ENCODE measurements at places on chromosomes 11 and 22. TPM values are rescaled to one million over a fixed set of nuclear protein-coding genes. Genes with fewer than 3 reads are reported as not detected.
A peak's percentile ranks its signal among the peaks of the same experiment; 100 is the strongest.

DNA sequence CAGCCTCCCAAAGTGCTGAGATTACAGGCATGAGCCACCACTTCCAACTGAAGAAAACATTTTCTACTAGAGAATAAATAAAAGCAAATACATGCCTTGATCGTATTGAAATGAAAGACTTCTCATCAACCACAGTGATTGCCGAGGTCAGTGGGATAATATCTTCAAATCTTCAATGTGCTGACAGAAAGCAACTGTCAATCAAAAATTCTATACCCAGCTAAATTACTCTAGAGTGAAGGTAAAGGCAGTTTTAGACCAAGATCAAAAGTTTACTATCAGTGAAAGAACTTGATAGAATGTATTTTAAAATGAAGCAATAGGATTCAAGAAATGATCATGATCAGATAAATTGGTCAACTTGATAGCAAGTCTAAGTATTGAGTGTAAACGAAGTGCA, 130.6 kb downstream of the BRD1 start:
- no peak for DNase-seq

- no peak for DNase-seq
Measured at GRCh38 chr22:22245935-22246525, 1.4 kb downstream of the VPREB1 start.

DNA sequence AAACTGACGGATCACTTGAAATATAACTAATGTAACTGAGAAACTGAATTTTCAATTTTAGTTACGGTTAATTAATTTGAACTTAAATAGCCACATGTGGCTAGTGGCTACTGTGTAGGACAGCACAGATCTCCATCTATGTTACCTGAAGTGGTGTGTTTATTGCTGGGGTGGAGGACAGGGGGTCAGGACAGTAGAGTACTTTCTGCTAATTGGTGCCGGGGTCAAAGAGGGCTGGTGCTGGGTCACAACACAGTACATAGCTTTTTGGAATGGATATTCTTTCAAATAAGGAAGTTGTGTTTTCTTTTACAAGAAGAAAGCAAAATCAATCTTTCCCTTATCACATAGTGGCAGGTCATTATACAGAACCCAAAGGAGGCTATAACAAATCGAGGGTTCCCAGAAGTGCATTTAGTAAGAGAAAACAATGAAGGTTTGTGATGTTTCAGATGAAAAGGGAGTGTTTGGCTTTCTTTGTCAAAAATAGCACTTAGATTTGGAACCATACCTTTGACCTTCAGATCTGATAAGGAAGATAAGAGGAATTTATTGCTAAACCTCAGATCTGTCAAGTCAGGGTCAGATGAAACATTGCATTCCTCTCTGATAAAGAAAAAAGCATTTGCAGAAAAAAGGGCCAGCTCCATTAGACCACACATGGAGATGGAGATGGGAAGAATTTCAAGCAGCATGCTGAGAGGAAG, 384.5 kb downstream of the AASDHPPT start:
- DNase-seq, result no peak

Gene TUB
- total RNA-seq, result 32.1 TPM

DNA sequence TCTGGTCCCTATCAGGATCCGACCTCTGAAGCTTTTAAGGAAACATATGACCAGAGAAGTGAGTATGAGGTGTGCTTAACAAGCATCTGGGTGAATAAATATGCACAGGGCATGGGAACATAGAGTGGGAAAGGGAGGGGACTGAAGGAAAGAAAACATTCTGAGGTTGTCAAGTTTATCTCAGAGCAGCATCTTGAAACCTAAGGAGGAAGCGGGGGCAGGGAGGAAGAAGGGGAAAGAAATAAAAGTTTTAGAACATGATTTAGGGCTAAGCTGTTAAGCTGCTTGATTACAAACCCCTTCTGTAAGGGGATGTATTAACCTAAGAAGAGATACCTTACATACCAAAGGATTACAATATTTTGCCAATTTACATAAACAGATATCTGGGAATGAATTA, 24.0 kb upstream of the SC5D start:
- DNase-seq, result no peak

Gene HIC2
- 33.3 TPM for total RNA-seq

DNA sequence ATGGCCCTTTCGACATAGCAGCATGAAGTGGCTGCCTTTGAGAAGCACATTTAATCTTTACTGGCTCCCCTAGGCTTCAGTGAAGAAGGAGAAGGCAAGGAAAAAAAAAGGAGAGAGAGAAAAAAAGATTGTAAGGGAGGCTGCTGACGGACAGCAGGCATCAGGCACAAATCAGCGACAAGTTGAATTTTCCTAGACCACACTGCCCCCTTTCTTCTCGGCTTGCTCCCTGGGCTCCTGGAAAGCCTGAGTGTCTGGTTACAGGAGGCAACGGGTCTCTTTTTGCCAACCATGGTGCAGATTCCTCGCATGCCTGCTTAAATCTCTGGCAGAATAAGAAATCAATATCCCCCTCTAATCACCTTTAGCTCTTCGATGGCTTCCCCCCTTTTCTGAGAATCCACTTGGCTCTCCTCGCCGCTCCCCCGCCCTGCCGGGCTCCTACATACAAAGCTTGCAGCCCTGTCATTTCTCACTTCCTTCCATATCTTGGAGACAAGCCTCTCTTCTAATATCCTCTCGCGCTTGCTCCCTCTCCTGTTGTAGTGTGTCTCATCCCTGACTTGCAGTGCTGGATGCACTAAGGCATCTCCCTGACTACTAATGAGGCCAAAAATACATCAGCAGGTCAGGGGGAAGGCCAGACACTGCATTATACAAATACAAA, 14.3 kb downstream of the BLID start:
- peak; percentile 60 for DNase-seq

- no peak for DNase-seq
Measured at GRCh38 chr11:2793701-2794045, 91.9 kb downstream of the CDKN1C start.

- peak; percentile 48 for DNase-seq
Measured at GRCh38 chr22:45866646-45867117, 110.3 kb downstream of the WNT7B start.

DNA sequence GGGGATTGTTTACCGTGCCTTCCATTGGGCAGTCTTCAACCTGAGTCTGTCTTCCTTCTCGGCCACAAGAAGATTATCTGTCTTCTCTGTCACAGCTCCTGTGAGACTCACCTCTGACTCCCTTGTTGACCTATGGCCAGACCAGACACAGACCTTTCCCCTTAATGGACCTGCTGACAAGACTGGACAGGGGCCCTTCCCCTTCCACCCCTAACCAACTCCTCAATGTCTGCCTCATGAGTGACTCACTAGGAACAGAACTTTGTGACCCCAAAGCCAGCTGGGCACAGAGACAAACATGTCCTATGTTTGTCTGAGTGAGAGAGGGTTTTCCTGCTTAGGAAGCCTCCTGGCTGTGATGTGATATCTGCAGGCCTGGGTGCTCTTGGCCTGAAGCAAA, 405.0 kb downstream of the BRD1 start:
- no peak for DNase-seq

DNA sequence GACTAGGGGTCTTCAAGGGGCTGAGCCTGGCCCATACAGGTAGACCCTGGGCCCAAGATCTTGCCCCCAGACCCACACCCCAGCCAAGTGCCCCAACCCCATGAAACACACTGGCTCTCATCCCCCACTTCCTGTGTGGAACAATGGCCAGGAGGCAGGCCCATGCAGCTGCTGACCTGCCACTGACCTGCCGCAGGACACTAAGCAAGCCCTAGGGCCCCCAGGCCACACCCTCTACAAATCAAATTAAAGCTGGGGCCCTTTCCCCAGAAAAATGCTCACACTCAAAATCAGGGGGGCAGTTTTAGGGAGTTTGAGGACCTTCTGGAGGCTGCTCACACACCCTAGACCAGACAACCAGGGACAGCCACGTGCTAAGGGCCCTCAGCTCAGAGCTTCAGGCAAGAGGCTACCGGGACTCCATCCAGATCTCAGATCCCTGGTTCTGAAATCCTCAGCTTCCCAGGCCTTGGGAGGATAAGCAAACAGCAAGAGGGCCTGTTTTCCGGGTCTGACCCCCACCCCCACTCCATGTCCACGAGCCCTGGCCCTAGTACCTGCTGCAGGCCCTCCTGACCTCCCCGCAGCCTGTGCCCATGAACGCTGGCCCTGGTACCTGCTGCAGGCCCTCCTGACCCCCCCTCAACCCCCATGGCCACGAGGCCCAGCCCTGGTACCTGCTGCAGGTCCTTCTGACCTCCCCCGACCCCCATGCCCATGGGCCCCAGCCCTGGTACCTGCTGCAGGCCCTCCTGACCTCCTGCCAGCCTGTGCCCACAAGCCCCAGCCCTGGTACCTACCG, 10.0 kb downstream of the CARD10 start:
- DNase-seq, result no peak

- no peak for DNase-seq
Measured at GRCh38 chr11:33668468-33668825, 32.2 kb downstream of the C11orf91 start.

Gene LRRC10B
- total RNA-seq, result 1.3 TPM

DNA sequence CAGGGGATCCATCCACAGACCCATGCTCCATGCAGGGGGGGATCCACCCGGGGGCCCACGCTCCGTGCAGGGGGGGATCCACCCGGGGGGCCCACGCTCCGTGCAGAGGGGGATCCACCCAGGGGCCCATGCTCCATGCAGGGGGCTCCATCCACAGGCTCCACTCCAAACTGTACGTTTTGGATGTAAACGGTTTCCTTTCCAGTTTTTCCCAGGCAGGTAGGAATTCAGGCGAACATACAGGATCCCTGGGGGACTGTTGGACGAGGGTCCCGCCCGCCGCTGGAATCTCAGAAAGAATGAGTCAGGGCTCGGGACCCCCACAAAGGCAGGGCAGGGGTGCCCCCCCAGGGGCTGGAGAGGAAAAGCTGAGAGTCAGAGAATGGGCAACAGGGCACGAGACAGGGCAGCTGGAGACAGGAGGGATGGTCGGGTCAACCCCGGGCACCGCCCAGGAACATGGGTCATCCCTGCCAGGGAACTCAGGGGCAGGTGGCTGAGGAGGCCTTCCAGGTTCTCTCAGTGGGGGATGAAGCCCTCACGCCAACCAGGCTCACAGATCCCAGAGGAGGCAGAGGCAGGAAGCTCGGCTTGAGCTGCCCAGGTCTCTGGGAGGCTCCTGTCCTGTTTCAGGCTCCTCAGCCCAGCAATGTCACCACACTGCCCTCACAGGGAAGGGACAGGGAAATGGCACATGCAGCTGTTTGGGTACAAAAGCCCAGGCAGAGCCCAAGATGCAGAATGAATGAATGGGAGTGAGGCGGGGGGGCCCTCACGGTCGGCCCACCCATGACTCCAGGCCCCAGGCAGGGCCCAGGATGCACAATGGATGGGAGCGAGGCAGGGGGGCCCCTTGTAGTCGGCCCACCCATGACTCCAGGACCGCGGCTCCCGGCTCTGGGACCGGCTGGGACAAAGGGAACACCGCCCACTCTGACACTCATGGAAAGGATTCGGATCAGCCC, 200.2 kb downstream of the BRD1 start:
- peak; percentile 16 for DNase-seq

Gene MYRF
- total RNA-seq, result 5.2 TPM

DNA sequence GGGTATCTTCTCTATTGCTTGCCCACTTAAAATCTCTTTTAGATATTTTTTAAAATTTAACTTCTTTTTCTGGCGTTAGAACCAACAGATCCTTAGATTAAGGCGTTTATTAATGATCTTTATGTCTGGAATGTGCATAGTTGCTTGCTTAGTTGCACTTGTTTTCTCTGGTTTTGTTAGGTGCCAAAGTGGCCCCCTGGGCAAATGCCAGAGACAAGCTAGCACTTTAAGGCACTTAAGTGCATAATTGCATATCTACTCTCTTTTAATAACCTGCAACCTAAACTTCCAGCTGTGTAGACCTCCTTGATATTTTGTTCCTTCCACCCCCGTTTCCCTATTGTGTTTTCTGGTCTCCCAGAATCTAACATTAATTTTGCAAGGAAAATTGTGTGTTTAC, 3.3 kb downstream of the RBM4 start:
- DNase-seq, result no peak

- DNase-seq, result no peak
Measured at GRCh38 chr11:121323046-121323607, 30.6 kb downstream of the SC5D start.

DNA sequence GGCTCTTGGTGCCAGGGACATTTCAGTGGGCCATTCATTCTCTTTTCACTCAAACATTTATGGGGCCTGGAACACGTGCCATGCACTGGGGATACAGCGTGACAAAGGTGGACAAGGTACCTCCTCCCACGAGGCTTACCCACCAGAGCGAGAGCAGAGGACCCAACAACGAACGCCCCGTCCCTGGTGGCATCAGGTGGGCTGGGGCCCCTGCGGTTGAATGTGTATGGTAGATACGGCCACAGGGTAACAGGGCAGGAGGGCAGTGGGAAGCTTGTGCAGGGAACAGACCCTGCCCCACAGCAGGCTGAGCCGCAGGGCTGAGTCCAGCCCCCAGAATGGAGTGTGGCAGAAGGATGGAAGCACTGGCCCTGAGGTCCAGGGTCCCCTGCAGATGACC, 81.1 kb downstream of the LRRC32 start:
- no peak for DNase-seq

DNA sequence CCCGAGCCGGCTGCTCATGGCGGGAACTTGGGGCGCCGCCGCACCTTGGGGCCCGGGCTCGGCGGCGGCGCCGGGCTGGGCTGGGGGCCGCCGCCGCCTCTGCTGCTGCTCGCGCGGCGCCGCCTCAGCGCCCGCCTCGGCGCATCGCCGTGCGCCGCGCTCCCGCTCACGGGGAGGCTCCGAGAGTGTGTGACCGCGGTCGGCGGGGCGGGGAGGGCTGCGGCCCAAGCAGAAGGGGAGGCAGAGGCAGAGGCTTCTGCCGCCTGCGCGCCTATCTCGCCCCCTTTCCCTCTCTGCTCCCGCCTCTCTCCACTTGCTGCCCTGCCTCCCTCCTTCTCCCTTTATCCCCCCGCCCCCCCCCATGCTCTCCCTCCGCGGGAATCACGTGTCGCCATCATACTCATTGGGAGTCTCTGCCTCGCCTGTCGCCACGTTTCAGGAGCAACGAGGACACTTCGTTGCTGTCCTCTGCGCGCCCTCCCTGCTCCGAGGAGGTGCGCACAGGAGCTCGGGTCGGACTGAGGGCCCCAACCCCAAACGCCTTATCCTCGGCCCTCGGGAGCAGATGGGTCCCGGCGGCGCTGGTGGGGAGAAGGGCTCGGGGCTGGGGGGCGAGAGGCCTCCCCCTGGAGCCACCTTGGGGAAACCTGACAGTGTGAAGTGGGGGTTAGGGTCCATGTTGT, at the start of gene GUCY1A2:
Gene GUCY1A2, minus strand, starts transcription at position 258 of the 683 bp plus-strand sequence. CDS start 421 bp downstream, outside the sequence.
- DNase-seq, result peak; percentile 46

Gene MMP1
- 0.11 TPM for total RNA-seq

Gene OR8H2
- total RNA-seq, result not detected

GRCh38 chr11:125494561-125494960, 1.5 kb downstream of the FEZ1 start:
- DNase-seq, result no peak

GRCh38 chr11:18468059-18468458, 12.4 kb downstream of the LDHAL6A start:
- DNase-seq, result no peak

Gene NRIP3
- total RNA-seq, result 4.5 TPM

Gene SLC43A3
- total RNA-seq, result 25.8 TPM
